Adipocyte (in vitro differentiated cells): ENCODE measurements at places on chromosomes 2 and 18.

DNA sequence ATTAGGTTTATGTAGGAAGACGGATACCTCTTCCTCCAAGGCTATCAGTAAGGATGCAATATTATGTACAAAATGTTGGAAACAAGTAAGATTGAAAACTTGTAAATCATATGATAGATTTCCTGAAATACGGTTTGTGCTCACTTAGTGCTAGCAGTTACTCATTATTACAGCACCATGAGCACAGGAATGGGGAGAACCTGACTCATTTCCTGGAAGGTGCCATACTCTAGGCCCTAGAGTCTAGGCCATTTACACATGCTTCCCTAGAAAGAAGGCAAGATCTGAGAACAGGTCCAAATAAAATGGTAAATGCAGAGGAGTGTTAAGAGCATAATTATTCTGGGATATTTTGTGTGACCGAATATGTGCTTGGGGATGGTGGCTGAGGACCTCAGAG is 467.7 kb upstream of the CELF4 start:
- DNase-seq = no peak

- DNase-seq = peak; percentile 59
Measured at GRCh38 chr2:101956465-101957438, 35.0 kb upstream of the IL1R2 start.

DNA sequence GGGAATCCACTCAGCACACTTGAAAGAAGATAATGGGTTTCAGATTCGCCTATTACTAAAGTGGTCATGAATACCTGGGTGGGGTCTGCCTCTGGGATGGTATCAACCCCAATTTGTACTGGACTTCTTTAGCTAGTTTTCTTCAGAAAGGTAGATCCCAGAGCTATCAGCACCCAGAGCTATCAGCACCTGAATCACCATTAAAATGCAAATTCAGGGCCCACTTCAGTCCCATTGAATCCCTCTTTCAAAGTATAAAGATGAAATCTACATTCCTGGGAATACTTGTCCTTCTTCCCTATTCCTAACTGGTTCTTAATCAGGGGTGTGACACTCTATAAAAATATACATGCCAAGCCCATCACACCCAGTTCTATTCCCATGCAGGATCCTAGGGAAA is 914.3 kb downstream of the DCC start:
- no peak for DNase-seq

- no peak for DNase-seq
Measured at GRCh38 chr2:9101763-9102425, 98.4 kb upstream of the MBOAT2 start.

DNA sequence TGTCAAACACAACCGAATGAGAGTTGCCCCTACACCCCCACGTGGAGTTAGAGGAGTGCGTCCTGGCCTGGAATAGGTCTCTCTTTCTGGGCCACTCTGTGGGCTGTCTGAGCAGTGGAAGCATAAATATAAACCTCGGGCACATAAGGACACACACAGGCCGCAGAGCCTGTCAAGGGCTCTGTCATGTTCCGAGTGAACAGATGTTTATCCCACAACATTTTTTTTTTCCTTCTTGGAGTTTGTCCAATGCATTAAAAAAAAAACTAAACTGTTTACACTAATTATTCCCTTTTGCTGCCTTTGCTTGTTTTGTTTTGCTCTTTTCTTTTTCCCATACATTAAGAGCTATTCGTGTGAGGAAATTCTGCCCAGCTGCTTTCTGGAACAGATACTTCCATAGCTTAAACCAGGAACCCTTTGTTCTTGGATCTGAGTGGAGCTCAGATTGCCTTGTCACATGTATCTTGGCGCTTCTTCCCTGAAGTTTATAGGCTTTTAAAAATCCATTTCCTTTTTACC is 228.3 kb upstream of the FOSL2 start:
- DNase-seq = peak; percentile 51

DNA sequence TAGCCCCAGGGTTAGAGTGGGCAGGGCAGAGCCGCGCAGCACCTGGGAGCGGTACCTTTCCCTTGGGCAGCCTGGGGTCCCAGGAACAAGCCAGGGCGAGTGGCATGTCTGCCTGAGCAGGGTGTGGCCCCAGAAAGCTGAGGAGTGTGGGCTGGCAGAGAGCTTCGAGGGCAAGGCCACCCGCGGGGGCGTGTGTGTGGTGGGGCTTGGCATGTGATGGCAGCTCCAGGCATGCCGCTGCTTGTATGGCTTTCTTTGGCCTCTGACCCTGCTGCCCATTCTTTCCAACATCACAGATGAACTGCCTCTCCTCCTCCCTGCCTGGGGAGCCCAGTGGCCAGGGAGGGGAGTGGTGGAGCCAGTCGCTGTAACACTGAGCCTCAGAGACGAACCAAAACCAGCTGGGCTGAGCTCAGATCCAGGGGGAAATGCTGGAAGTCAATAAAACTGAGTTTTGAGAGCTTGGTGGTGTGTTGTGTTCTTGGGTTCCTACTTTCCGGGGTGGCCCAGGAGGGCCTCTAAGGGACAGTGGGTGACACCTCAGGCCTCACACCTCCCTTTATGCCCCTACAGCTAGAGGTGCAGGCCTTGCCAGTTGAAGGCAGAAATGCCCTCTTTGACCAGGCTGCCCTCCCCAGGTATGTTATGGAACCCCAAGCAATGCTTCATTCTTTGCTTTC is 7.4 kb downstream of the DNAJB2 start:
- DNase-seq = peak; percentile 41

DNA sequence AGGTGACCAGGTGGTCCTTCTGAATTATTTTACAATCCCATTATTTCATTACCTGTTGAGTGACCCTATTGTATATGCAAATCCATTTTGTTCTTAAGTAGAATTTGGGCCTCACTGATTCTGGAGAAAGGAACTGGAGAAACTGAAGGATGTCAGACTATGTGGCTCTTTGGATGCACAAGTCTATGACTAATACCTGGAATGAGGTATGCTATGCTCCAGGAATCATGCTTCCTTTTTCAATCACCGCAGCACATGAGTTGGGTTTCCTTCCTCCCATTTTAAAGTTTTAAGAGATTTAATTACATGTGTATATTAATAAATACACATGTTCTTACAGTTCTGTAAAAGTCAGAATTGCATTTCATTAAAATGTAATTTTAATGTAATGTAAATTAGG is 253.9 kb upstream of the VWC2L start:
- DNase-seq = no peak

GRCh38 chr2:139296672-139297209 is 516.6 kb upstream of the NXPH2 start:
- no peak for DNase-seq

DNA sequence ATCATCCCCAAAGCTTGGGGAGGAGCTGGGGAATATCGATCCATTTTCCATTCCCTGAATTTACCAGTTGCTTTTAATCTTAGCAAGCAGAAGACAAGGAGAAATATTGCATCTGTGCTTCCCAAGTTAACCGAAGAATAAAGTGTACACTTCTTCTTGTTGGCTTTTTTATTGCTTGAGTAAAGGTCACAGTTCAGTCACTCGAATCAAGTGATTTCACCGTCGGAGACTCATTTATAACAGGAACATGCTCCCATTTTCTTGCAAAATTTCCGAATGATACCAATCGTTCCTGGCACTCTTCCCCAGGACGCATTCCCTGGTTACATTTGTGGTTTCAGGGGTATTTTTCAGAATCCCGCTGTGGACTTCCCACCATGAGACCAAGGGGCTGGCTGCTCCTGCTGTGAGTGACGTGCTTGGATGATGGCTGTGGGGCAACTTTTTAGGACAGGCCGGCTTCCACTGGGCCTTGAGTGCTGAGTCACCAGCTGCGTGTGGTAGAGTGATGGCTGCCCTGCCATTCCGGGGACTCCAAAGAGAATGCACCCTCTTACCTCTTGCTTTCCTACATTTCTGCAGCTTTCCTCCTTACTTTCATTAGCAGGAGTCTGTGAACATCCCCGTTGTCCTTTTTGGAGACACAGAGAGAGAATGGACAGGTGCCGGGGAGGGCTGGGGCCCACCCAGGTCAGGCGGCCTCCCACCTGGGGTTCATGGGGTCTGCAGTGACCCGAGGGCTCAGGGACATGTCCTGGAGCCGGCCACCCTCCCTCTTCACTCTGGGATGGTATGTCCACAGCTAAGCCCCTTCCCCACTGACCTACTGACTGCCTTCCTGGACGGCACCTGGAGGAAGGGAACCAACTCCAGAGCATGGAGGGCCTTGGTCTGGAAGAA is 60.7 kb upstream of the HDAC4 start:
- DNase-seq = no peak

DNA sequence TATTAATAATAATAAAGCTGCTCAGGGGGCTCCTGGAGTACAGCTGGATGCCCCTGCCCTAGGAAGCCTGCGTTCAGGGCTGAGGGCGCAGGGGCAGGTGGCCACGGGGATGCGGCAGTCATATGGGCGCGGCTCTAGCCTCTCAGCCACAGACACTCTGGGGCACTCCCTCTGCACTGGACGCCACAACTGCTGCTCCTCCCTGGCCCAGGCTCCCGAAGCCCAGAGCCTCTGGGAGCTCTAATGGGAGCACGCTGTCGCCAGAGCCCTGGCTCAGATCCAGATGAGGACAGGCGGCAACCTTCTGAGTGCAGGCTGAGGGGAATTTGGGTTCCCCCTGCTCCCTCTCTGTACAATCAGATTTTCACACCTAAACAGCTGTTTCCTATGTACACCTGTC is 93.6 kb downstream of the MTCL1 start:
- no peak for DNase-seq

GRCh38 chr2:99771681-99772333 is 282.0 kb upstream of the REV1 start:
- no peak for DNase-seq

GRCh38 chr2:136468799-136469369 is 296.5 kb upstream of the THSD7B start:
- no peak for DNase-seq

DNA sequence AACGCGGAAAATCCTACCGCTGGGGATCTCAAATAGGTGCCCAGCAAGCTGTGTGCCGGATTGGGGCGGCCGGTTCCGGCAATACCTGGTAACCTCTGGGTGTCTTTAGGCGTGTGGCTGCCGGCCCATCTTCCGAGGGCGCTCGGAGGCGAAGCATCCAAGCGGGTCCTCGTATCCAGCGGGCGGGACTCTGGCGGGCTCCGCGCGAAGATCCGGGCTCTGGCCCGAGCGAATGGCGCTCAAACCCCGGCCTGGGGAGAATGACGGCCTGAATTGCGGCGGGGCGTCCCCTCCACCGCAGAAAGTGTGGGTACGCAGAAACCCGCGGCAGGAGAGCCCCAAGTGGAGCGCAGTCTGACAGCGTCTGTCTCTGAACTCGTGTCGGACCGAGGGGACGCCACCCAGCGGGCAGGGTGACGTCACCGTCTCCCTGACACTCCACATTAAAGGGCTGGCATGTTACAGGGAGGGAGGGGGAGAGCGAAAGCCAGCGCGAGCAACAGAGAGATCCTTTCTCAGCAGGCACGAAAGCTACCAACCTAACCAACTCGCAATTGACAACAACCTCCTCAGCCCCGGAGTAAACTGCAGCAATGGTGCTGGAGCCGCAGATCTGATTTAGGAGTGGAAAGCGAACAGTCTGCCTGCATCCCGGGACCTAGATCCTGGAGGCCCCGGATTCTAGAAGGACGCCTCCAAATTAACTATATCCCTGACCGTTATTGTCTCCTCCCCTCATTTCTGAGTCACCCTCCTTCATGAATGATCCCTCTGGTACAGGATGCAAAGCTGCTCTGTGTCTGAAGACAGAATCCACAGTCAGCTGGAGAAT is at the start of gene SKOR2:
SKOR2 (minus strand) TSS at position 372 of the 832 bp plus-strand sequence. CDS start 2,477 bp downstream, outside the sequence.
- DNase-seq = peak; percentile 4

GRCh38 chr2:222399038-222399783 is 25.1 kb upstream of the SGPP2 start:
- no peak for DNase-seq

GRCh38 chr2:201357221-201357620 is at the start of gene FLACC1:
FLACC1 (minus strand) TSS chr2:201357345; CDS start chr2:201351404, 5,941 bp downstream.
- peak; percentile 77 for DNase-seq

DNA sequence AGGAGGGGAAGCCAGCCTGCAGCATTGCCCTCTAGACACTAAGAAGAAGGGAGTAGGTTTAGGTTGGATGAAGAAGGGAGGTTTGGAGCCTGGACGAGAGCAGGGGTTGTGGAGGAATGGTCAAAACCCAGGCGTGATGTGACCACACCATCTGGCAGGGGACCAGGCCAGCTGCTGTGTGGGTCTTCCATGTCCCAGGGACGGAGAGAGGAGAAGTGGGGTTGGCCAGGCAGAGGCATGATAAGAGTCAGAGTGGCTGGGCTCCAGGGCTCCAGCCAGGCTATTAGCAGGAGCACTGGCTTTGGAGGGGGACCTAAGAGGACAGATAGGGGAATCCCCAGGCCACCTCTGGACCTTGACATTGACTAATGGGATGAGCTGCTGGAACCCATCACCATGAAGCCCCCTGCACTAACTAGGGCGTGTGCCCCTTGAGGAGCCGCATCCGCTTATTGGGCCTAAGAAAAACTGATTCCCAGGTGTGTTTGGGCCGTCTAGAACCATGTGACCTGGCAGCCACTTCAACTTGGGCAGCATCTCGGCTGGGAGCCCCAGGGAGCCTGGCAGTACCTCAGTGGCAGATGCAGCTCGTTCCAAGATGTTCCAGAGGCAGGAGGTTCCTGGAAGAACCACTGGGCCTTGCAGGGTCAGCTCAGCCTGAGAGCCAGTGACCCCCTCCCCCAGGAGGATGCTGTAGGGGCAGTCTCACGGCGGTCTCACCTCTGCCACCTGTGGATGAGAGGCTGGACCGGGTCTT is 235.1 kb downstream of the AGAP1 start:
- DNase-seq = no peak

- no peak for DNase-seq
Measured at GRCh38 chr18:11741505-11742145, 52.6 kb downstream of the GNAL start.

DNA sequence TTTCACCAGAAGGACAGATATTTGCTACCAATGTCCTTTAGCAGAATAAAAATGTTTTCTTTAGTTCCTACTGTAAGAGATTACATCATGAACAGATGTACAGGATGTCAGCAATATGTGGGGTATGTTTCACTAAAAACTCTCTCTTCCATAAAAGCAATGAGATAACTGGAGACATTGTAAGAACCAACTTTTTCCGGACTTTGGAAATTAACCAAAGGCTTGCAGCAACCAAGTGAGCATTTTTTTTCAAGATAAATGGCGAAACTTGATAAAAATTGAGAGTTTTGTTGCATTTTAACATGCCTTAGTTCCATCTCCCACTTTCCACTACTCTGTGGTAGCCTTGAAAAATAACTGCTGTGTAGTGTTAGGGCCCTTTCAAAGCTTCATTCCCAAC is 429.8 kb upstream of the CDH2 start:
- DNase-seq = peak; percentile 16

DNA sequence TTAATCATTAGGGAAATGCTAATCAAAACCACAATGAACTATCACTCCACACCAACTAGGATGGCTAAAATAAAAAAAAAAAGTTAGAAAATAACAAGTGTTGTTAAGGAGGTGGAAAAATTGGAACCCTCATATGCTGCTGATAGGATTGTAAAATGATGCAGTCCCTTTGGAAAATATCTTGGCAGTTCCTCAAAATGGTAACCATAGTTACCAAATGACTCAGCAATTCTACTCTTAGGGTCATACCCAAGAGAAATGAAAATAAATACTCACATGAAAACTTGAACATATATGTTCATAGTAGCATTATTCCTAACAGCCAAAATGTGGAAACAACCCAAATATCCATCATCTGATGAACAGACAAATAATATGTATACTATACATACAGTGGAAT is 15.7 kb upstream of the ACVR2A start:
- peak; percentile 71 for DNase-seq
